AG10803 (cell line): ENCODE measurements at places on chromosomes 6 and 20.

DNA sequence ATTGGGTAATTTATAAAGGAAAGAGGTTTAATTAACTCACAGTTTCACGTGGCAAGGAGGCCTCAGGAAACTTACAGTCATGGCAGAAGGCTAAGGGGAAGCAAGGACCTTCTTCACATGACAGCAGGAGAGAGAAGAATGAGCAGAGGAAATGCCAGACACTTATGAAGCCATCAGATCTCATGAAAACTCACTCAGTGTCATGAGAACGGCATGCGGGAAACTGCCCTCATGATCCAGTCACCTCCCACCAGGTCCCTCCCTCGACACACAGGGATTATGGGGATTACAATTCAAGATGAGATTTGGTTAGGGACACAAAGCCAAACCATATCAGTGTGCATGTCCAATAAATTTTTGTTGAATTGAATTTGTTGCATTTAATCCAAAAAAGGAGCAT is 52.0 kb downstream of the ECT2L start:
- DNase-seq = peak; percentile 10

DNA sequence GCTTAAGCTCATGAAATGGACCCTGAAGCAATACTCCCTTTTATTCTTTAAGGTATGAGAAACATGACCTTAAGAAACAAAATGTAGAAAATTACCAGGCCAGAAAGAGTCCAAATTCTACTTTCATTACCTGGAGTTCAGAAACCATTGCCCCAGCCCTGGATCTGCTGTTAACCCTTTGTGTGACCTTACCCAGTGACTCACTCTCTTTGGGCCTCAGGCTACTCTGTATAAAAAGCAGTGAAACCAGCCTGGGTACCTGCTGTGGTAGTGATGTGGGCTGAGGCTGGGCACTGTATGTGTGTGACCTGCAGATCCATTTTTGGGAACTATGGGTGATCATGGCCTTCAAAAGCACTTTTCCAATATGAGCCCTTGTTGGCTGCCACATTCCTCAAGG is 47.2 kb downstream of the SLC9A8 start:
- DNase-seq = no peak

- DNase-seq = peak; percentile 63
Observed at GRCh38 chr20:24350923-24351368, 118.5 kb upstream of the SYNDIG1 start.

GRCh38 chr6:8434727-8435092 is 635 bp downstream of the SLC35B3 start:
- peak; percentile 5 for DNase-seq

DNA sequence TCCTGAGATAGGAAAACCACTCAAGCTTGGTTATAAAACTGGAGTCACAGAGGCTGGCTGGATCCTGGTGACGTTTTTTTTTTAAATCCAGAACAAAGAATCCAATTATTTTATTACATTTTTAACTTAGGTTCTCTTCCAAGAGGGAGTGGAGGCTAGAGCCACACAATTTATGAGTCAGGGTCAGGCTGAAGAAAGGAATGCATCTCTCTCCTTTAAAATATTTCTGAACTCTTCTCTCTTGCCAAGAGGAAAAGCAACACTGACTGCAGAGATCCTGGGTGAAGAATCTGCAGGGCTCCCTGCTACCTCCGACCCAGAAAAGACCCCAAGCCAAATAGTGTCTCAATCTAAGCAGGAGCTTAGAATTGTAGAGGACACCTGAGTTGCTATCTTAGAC is 88.5 kb upstream of the SSTR4 start:
- DNase-seq = no peak

- DNase-seq = peak; percentile 12
Observed at GRCh38 chr20:46406986-46407670, 713 bp upstream of the ELMO2 start.

DNA sequence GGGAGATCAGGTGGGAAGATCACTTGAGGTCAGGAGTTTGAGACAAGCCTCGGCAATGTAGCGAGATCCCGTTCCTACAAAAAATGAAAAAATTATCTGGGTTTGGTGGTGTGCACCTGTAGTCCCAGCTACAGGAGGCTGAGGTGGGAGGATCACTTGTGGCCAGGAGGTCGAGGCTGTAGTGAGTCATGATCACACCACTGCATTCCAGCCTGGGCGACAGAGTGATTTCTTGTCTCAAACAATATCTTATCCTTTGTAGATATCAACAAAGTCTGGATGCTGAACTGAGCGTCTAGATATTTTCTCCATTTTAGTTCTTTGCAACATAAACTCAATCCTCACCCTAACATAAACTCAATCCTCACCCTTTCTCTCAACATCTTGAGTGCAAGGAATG is 197.6 kb downstream of the DTNBP1 start:
- no peak for DNase-seq

GRCh38 chr6:83867527-83868161 is 8.2 kb downstream of the CYB5R4 start:
- peak; percentile 97 for DNase-seq

GRCh38 chr6:30325150-30325872 is 1.4 kb upstream of the TRIM39 start:
- DNase-seq = peak; percentile 40

DNA sequence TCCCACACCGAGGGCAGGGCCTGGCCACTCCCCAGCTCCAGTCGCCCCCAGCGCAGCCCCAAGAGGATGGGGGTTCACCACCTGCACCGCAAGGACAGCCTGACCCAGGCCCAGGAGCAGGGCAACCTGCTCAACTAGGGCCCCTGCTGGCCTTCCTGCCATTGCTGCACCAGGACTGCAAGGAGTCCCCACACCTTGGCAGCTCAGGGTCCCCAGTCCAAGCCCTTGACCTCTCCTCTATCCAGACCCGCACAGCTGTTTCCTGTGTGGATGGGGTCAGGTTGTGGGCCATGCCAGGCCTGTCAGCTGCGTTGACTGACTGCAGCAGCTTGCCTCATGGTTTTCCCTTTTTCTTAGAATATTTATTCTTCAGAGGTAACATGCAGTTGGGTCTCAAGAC is 4.4 kb downstream of the LRRC73 start:
- no peak for DNase-seq

GRCh38 chr6:66771626-66772025 is 1064.6 kb upstream of the EYS start:
- no peak for DNase-seq

GRCh38 chr20:41715526-41715925 is 97.3 kb upstream of the CHD6 start:
- no peak for DNase-seq

DNA sequence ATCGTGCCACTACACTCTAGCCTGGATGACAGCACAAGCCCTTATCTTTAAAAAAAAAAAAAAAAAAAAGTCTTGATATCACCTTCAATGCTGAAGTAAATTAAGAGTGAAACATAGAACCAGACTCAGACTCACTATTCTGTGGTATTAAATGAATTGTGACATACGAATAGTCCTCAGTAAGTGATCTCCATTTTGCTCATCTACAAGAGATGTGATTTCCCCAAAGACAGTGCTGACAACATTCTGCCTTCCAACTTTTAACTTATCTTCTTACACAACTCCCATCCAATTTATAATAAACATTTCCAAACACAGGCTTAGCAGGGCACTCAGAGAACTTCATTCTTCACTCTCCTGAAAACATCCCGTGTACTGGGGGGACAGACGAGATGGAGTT is 8.0 kb downstream of the ZBTB24 start:
- DNase-seq = no peak

GRCh38 chr6:5126214-5126613 is 41.1 kb downstream of the PPP1R3G start:
- peak; percentile 59 for DNase-seq

DNA sequence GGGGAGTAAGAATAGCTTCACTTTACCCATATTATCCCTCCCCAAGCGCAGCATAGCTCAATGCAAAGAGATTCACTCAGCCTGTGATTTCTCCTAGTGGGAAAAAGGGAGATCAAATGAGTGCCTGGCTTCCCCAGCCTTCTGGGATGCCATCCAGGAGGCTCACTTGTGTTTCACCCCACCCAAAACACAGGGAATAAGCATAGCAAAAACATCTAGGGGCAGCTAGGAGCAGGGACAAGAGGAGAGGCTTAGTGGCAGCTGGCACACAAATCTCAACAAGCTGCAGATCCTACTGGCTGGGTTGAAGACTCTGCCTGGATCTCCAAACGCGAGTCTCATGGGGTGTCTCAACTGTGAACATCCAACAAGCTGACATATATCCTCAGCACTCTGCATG is 715.8 kb downstream of the RNF144B start:
- DNase-seq = no peak

DNA sequence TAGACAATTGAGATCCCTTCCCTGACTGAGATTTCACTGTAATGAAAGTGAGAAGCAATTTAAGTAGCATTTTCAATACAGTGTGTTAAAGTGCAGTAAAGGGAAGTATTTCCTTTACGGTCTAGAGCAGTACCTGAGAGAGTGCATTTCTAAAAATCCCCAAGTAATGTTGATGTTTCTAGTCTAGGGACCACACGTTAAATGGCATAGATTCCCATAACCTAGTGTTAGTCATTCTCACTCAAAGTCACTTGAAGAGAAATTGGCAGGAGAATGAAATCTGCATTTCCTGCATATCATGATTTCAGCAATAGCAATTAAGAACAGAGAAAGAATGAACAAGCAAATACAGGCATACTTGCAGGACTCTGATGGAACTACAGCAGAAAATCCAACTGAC is 67.9 kb downstream of the CGA start:
- no peak for DNase-seq

GRCh38 chr20:19735446-19735845 is 22.6 kb upstream of the RIN2 start:
- DNase-seq = peak; percentile 88

DNA sequence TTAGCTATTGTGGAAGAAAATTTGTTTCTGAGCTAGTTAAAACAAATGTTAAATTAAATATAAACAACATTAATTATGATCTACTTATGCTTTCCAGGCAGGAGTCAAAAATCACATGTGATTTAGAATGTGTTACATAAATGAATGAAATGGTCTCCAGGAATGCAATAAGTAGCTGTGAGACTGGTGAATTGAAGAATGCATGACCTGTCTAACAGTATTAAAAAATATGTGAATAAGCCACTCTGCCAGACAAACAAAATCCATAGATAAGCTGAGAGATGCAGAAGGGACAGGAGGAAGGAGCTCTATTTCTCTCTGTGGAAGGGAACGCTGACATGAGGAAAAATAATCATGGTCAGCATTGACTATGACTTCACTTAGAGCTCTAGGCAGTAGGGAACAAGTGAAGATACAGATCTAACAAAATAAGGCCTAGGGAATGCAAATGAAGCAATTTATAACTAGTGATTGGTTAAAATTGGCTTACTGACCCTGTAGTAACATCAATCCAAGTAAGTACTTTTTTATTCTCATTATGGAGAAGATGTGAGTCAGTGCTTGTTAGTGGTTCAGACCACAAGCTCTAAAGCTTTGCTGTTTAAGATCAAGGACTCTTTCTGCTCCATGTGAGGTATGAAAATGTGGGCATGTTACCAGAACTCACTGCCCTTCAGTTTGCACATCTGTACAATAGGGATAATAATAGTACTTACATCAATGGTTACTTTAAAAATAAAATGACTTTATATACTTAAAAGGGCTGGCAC is 432.6 kb downstream of the MMUT start:
- no peak for DNase-seq

DNA sequence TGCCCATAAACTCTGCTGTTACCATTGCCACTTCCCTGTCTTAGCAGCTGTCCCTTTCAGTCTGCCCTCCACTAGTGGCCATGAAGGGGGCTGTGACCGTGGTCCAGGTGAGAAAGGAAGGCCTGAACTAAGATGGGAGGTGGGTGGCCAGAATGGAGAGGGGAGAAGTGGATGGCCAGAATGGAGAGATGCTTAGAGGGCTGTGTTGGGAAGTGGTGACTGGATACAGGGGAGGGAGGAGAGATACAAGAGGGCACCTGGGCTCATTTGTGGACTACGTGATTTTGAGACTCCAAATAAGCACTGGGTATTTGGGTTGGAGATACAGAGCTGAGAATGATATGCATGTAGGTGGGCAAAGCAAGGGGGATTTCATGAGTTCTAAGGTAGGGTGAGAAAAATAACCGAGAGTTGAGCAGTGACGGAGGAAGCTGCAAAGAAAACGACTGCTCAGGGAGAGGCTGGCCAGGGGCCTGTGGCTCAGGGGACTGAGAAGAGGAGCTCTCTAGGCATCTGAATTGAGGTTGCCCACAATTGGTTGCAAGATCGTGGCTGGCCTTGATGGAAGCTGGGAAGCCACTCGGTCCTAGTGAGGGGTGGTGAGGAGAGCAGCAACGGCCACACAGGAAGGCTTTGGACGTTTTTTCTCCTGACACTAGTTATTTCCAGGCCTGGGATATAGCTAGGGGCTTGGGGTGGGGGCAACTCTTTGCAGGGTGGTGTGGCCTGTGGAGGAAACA is 36.9 kb downstream of the PANK2 start:
- no peak for DNase-seq

GRCh38 chr20:35303735-35304491 is 11.7 kb upstream of the FAM83C start:
- DNase-seq = peak; percentile 87

DNA sequence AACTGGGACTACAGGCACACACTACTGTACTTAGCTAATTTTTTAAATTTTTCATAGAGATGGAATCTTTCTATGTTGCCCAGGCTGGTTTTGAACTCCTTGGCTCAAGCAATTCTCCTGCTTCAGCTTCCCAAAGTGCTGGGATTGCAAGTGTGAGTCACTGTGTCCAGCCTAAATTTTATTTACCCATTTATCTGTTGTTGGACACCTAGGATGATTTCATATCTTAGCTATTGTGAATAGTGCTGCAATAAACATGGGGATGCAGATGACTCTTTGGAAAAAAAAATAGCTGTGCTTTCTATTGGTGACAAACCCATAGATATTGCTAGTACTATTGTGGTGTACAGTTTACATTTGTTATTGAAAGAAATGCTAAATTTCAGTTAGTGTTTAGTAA is 19.6 kb upstream of the SYNCRIP start:
- DNase-seq = peak; percentile 37

- DNase-seq = no peak
Observed at GRCh38 chr6:138570725-138571029, 71.4 kb upstream of the NHSL1 start.

- no peak for DNase-seq
Observed at GRCh38 chr20:45400346-45401031, 7.6 kb upstream of the DBNDD2 start.

DNA sequence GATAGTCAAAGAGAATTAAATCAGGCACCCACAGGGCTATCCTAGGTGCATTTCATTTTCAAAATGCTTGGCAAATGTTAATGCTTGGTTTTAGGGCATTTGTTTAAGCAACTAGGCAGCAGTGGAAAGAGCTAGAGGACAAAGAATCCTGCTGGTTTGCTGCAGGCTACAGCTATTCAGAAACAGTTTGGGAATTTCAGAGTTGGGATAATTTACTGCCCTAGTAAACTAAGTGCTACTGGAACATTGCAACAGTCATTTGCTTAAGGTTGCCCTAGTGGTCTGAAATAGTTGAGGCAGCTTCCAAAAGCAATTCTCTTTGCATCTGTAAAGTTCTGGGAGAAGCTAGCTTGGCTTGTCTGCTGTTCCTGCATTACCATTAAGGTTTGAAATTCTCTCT is 312.7 kb downstream of the LAMA2 start:
- peak; percentile 59 for DNase-seq

DNA sequence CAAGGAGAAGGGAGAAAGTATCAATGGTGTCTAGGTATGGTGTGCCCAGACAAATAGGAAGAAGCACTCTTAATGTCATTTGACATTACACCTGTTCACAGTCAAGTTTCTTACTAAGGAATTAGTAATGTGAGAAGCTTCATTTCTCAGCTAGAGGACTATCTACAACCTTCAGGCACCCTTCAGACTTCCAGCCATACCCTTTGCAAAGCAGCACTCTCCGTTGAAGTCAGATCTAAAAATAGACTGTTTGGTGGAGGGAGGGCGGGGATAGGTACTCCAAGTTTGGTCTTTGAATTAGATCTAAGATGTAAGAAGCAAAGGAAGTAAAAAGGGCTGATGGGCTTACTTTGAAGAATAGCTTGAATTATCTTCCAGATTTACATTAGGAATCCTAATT is 311.1 kb downstream of the SLC35F1 start:
- DNase-seq = no peak
